ENCODE measurements at places on chromosomes 13 and 19. TPM values are rescaled to one million over a fixed set of nuclear protein-coding genes. Genes with fewer than 3 reads are reported as not detected.
A peak's percentile ranks its signal among the peaks of the same experiment; 100 is the strongest.

DNA sequence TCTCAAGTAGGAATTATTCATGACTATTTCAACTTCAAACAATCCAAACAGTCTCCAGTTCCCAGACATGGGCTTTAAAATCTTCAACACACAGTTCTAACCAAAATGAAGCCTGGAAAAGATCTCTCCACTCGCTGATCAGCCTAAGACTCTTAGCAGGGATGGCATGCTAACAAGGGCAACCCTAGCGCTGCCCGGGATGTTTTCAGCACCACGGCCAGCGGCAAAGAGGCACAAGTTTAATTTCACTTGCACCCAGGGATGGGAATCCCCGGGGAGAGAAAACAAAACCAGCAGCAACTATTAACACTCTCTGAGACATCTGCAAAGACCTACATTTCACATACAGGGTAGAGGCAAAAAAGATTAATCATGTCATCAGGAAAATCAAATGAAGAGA, 43.0 kb downstream of the CACNA1A start:
- peak; percentile 61 for DNase-seq

GRCh38 chr13:73883162-73883561, 251.0 kb downstream of the KLF12 start:
- no peak for DNase-seq

ZNF579 gene
- 29.1 TPM for total RNA-seq

FBXO17 gene
- total RNA-seq: 30.9 TPM

GRCh38 chr13:33127009-33127551, 110.9 kb downstream of the KL start:
- no peak for DNase-seq

DNA sequence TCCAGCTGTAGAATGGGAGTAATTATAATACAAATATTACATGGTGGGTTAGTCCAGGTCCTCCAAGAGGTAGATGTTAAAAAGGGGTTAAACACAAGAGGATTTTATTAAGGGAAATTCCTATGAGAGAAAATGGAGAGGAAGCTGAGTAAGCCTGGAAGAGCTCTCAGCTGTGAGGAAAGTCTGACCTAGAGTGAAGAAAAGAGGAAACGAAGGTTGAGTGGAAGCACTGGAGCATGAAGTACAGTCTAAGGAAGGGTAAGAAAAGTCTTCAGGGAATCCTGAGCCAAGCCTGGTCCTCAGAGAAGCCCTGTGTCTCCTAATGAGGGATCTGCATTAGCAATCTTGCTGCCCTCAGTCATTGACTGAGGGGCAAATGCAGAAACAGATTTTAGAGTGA, 506.2 kb downstream of the GPC5 start:
- no peak for DNase-seq

OR7A5 gene
- total RNA-seq: not detected

DNA sequence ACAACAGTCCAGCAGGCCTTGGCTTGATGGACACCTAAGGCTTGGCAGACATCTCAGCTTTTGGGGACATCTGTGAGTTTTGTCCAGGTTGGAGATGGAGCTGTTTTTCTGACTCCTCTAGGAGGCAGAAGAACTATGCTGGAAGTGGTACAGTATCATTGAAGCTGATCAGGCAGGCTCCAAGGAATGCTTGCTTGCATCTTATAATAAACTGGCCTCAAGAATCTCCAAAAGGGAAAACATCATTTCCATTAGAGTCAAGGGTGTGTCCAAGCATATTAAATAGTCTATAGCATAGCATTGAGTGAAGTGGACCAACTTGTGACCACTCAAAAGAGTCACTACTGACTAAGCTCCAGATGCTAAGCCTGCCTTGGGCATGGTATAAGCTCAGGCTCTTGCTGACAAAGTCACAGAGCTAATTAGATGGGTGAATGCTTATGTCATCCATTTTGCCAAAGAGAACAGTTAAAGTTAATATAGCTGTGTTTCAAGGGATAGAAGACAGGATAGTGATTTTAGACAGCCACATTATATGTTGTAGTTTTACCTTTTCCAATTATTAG, 216.0 kb downstream of the DNAJC15 start:
- DNase-seq: no peak

UBE2L5 gene
- total RNA-seq: not detected

FAAP24 gene
- 6.9 TPM for total RNA-seq

- no peak for DNase-seq
Measured at GRCh38 chr19:55370305-55370988, at the start of gene IL11. Gene IL11, minus strand, starts transcription at chr19:55370463. Its CDS starts 153 bp downstream, at chr19:55370310.

ZNF492 gene
- total RNA-seq: not detected

DNA sequence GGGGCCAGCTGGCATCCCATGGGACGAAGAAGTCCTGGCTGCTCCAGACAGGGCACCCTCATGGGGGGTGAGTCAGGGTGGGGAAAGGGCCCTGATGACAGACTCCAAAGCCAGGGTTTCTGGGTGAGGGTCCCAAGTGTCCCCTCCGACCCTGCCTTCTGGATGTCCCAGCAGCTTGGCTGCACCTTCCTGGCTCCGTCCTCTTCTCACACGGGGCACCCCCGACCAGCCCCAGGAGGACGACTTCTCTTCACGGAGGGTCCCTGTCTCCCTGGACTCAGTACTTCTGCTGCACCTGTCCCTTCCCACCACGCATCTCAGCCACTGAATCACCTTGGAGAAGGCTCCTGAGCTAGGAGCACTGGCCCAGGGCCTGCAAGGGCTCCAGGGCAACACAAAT, 19.9 kb downstream of the MIER2 start:
- no peak for DNase-seq
